Effector memory CD8-positive, alpha-beta T cell (primary cell): ENCODE measurements at places on chromosomes 3 and 15.

- no peak overlapping the region for H3K4me3 ChIP-seq
- H3K27me3 ChIP-seq: peaks cover 36% of the 10 kb centered on the region
- H3K36me3 ChIP-seq: peaks cover 6% of the 10 kb centered on the region
- peaks cover 4% of the 10 kb centered on the region for H3K4me1 ChIP-seq
Observed at GRCh38 chr15:67859331-67859946, 19.6 kb upstream of the RNU6-1 start.

DNA sequence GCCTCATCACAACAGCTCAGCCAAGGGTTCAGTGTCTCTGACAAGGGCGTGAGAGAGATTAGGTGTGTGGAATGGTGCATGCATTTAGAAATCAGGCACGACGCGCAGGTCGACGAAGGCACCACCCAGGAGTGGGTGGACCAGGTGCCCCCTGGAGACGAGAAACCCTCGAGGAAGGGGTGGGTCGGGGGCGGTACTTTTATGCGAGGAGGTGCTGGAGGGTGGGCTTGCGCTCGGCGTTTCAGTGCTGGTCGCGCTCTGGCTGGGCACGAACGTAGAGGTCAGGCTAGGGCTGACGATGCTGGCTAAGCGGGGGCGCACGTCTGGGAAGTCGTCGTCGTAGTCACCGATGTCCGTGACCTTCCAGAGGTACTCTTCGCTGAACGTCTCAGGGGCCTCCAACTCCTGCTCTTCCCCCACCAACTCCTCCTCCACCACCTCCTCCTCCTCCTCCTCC is 393 bp downstream of the ERICH6 start:
- H3K36me3 ChIP-seq: peaks cover 25% of the 10 kb centered on the region
- peaks cover 15% of the 10 kb centered on the region for H3K4me1 ChIP-seq
- peak overlapping the region; percentile 93 for H3K4me3 ChIP-seq

- peak overlapping the region; percentile 3 for H3K4me3 ChIP-seq
- H3K27ac ChIP-seq: peak overlapping the region; percentile 24
- no peaks in the 10 kb centered on the region for H3K27me3 ChIP-seq
- H3K4me1 ChIP-seq: peaks cover 7% of the 10 kb centered on the region
- DNase-seq: no peak
- H3K36me3 ChIP-seq: no peaks in the 10 kb centered on the region
Observed at GRCh38 chr15:56786966-56787365, 53.7 kb upstream of the ZNF280D start.

GRCh38 chr15:39242345-39242744 is 338.5 kb upstream of the THBS1 start:
- H3K4me1 ChIP-seq: no peaks in the 10 kb centered on the region
- no peak overlapping the region for H3K4me3 ChIP-seq
- no peak overlapping the region for H3K27ac ChIP-seq
- peaks cover 25% of the 10 kb centered on the region for H3K27me3 ChIP-seq

- H3K27ac ChIP-seq: no peak overlapping the region
- no peaks in the 10 kb centered on the region for H3K36me3 ChIP-seq
- H3K4me3 ChIP-seq: no peak overlapping the region
Observed at GRCh38 chr3:50170689-50171088, 15.6 kb downstream of the SEMA3F start.

- DNase-seq: no peak
- H3K27me3 ChIP-seq: no peaks in the 10 kb centered on the region
- peaks cover 2% of the 10 kb centered on the region for H3K36me3 ChIP-seq
Observed at GRCh38 chr3:136783708-136784191, 31.6 kb upstream of the STAG1 start.

- H3K4me3 ChIP-seq: no peak overlapping the region
- peaks cover 12% of the 10 kb centered on the region for H3K4me1 ChIP-seq
- peaks cover 31% of the 10 kb centered on the region for H3K27me3 ChIP-seq
- no peaks in the 10 kb centered on the region for H3K36me3 ChIP-seq
- DNase-seq: no peak
- no peak overlapping the region for H3K27ac ChIP-seq
Observed at GRCh38 chr3:5057272-5057671, 64.8 kb upstream of the ARL8B start.

- H3K36me3 ChIP-seq: no peaks in the 10 kb centered on the region
- DNase-seq: no peak
- peaks cover 6% of the 10 kb centered on the region for H3K27me3 ChIP-seq
- no peak overlapping the region for H3K27ac ChIP-seq
- no peaks in the 10 kb centered on the region for H3K4me1 ChIP-seq
Observed at GRCh38 chr3:42764561-42765295, 8.3 kb downstream of the CCDC13 start.

DNA sequence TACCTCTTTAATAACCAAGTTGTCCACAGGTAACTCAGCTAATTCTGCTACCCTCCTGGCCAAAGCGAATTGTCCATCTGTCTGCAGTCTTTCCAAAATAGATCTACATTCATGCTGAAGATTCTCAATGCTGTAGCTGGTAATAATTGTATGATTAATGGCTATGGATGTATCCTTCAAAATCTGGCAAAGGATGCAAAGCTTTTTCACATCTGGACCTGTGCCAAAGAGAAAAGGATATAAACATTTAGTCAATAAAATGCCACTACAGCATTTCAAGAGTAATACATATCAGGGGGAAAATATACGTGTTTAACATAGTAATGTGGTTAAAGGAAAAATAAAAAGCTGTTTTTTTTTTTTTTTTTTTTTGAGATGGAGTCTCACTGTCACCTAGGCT is 48.7 kb downstream of the EIF3J start:
- H3K36me3 ChIP-seq: peaks cover 83% of the 10 kb centered on the region
- peaks cover 14% of the 10 kb centered on the region for H3K4me1 ChIP-seq
- no peak for DNase-seq

GRCh38 chr3:107791450-107791849 is 268.7 kb downstream of the BBX start:
- no peak for DNase-seq
- peaks cover 20% of the 10 kb centered on the region for H3K4me1 ChIP-seq
- peaks cover 25% of the 10 kb centered on the region for H3K36me3 ChIP-seq
- no peak overlapping the region for H3K4me3 ChIP-seq
- no peaks in the 10 kb centered on the region for H3K27me3 ChIP-seq

DNA sequence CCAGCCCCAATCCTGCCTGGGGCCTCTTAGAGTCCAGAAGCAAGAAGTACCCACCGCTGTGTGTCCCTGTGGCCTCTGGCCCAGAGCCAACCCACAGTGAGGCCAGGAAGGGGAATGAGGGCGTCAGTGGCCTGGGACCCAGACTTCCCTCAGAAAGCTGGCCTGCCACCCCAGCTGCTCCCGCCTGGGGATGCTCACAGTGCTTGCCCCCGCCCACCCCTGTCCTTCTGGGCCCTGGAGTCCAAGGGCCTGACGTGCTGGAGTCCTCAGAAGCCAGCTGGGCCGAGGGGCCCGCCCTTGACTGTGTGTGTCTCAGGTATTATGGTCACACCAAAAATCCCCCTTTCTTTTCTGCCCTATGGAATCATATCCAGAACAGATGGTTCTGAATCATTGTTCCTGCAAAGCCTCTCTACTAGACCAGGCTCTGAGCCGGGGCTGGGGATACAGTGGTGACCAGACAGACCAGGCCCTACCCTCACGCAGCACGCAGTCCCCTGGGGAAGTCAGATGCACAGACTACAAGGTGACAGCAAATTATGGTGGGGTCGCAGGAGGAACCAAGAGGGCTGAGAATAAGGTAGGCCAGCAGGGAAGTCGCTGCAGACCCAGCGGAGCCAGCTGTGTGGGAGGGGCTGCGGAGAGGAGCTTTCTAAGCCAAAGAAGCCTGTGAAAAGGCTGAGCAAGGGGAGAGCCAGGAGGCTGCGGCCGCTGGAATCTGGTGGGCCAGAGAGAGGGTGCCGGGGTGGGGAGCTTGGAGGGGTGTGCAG is 99.1 kb downstream of the VGLL4 start:
- H3K27me3 ChIP-seq: no peaks in the 10 kb centered on the region
- H3K27ac ChIP-seq: peak overlapping the region; percentile 57
- H3K36me3 ChIP-seq: no peaks in the 10 kb centered on the region

DNA sequence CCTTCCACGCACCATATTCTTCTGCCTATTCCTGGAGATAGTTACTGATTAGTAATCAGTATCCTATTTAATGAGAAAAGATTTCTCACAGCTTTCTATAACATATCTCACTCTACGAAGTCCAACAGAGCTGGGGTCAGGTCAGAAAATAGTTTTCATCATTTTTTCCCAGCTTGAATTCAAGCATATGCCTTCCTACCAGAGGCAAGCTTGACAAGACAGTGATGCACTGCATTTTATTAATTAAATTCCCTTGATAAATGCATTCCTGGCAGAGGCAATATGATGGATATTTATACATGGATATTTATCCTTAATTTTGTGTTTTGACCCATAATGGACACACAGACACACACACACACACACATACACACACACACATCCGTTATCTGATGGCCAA is 961.4 kb downstream of the EPHA3 start:
- no peaks in the 10 kb centered on the region for H3K27me3 ChIP-seq
- H3K4me1 ChIP-seq: no peaks in the 10 kb centered on the region
- H3K4me3 ChIP-seq: no peak overlapping the region
- H3K36me3 ChIP-seq: no peaks in the 10 kb centered on the region

DNA sequence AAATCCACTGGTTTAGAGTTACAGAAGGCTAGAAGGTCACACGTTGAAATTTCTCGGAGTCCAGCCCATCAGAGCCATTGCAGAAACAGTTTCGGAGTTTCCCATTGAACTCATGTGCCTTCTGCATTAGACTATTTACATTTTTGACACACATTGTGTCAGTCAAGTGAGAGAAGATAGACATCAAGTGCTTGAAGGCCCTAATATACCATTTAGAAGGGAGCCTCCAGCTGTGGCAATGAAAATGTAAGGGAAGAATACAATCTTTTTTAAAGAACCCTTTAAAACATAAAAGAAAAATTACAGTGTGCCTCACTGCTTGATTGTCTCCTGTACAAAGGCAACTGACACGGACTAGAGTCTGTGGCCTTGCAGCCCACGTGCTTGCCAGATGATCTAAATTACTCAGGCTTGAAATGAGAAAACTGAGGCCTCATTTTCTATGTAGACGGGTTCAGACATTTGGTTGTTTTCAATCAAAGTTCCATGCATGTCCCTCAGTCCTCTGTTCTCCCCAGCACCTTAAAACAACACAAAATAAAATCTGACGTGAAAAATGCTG is 650.5 kb downstream of the ROBO2 start:
- no peaks in the 10 kb centered on the region for H3K27me3 ChIP-seq
- H3K36me3 ChIP-seq: no peaks in the 10 kb centered on the region
- H3K27ac ChIP-seq: no peak overlapping the region
- H3K4me3 ChIP-seq: no peak overlapping the region
- no peak for DNase-seq

DNA sequence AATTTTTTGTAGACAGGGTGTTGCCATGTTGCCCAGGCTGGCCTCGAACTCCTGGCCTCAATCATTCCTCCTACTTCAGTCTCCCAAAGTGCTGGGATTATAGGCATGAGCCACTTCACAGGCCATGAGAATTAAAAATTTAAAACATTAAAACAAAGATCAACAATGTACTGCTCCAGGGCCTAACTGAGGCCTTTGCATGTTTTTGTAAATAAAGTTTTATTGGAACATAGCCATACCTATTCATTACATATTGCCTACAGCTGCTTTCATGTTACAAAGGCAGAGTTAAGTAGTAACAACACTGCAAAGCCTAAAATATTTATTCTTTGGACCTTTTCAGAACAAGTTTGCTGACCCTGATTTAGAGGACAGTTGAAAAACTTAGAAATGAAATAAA is 9.6 kb downstream of the VPS39 start:
- no peak overlapping the region for H3K27ac ChIP-seq
- peaks cover 6% of the 10 kb centered on the region for H3K4me1 ChIP-seq
- no peak overlapping the region for H3K4me3 ChIP-seq
- DNase-seq: no peak
- peaks cover 26% of the 10 kb centered on the region for H3K36me3 ChIP-seq
- H3K27me3 ChIP-seq: no peaks in the 10 kb centered on the region

DNA sequence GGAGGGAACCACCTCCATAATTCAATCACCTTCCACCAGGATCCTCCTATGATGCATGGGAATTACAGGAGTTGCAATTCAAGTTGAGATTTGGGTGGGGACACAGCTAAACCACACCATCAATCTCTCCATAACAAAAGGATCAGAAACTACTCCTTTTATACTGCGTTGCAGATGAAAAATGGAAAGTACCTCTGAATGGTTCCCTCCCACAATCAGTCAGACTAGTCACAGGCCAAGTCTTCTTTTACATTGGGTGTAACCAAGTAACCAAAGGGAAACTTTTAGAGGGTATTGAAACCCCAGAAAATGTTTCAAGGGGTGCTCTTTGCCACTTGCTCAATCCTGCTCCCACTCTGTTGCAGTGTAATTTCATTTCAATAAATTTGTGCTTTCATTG is 504.3 kb upstream of the CNTN3 start:
- no peak for DNase-seq
- no peaks in the 10 kb centered on the region for H3K36me3 ChIP-seq

- no peaks in the 10 kb centered on the region for H3K36me3 ChIP-seq
- DNase-seq: no peak
- H3K4me3 ChIP-seq: no peak overlapping the region
- H3K27me3 ChIP-seq: no peaks in the 10 kb centered on the region
Observed at GRCh38 chr3:165820671-165821123, 16.5 kb downstream of the BCHE start.

DNA sequence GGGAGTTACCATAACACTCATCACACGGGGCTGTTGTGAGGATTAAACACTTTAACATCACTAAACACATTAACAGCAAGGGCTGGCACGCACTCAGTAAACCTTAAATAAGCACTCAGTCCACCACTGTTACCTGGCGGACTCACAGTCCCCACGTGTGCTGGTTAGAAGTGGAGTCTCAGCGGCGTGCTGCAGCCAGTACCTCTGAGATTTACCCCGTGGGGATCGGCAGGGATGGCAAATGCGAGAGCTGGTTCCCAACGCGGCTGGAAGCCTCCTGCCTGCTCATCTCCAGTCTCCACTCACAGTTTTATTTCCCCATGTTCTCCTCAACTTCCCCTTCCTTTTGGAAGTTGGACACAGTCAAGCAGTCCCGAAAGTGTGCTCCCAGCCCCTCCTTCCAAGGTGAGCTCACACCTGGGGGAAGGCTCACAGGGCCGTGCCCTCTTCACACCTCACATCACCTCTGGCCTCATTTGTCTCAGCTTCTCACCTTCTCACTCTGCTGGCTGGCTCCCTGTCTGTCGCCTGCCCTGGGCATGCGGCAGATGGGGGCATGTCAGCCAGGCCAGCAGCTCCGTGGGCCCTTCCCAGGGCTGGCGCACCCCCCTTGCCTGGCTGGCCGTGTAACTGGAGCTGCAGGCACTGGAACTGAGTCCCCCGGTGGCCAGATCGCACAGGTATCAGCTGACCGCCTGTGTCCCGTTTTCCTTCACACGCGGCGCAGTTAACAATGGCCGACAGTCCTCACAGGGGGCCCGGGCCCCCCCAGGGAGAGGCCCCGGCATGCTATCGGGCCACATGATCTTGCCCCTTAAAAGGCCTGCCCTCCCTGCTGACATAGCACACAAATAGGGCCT is 87.1 kb downstream of the WNT7A start:
- no peak overlapping the region for H3K4me3 ChIP-seq
- H3K27ac ChIP-seq: no peak overlapping the region
- no peak for DNase-seq
- H3K36me3 ChIP-seq: no peaks in the 10 kb centered on the region
- H3K27me3 ChIP-seq: peaks cover 76% of the 10 kb centered on the region

- no peak overlapping the region for H3K4me3 ChIP-seq
- H3K36me3 ChIP-seq: no peaks in the 10 kb centered on the region
- no peak for DNase-seq
- H3K27ac ChIP-seq: no peak overlapping the region
Observed at GRCh38 chr3:10632125-10632524, 126.7 kb upstream of the ATP2B2 start.
